ENCODE measurements at places on chromosomes 12 and 14.

DNA sequence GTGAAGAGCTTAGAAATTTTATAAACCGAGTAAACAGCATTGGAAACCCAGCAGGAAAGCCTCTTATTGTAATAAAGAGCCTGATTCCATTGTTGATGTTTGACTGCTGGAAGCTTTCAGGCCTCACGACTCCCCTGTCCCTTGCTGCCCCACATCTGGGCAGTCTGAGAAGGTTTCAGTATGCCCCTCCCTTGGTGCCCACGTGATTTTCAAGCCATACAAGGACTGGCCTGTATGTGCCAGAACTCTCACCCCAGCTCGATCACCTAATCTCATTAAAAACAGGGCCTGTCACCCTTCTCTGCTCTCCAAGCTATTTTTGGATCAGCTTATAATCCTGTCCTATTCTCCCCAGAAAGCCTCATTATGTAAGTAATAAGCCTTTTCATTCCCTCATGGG, 7.5 kb upstream of the PYROXD1 start:
- DNase-seq, result no peak

DNA sequence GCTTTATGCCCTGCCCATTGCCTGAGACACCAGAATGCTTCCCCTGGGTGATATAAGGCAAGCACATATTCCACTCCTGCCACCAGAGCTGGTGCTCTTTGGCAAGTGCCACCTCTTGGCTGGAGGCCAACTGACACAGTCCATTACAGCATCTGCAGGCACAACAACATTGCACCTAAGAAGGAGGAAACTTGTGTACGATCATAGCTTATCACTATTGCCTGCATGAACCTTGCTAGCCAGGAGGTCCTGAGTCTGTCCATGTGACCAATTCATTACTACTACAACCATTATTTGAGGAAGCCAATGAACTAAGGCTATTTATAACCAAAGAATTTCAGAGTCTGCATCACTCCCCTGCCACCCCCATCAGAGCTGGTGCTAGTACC, 119.8 kb upstream of the SCAF11 start:
- DNase-seq, result no peak

DNA sequence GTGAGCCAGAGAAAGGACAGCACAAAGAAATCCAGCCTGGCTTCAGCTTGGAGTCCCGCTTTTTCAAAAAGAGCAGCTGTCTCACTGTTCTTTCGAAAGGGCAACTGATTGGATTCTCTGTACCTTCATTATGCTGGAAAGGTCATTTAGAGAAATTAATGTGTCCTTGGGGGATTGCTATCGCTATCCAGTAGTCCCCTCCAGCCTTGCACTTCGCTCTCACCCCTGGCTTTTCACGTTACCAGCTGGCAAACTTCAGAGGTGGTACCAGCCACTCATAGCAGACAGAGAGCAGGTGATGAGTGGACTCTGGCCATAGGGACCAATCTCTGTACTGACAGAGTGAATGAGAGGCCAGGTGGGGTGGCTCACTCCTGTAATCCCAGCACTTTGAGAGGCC, 11.8 kb upstream of the NUAK1 start:
- DNase-seq, result no peak

- DNase-seq, result no peak
Measured at GRCh38 chr12:1595026-1595561, 713 bp upstream of the FBXL14 start.

GRCh38 chr12:55843431-55843830, 695 bp upstream of the MMP19 start:
- DNase-seq, result no peak

DNA sequence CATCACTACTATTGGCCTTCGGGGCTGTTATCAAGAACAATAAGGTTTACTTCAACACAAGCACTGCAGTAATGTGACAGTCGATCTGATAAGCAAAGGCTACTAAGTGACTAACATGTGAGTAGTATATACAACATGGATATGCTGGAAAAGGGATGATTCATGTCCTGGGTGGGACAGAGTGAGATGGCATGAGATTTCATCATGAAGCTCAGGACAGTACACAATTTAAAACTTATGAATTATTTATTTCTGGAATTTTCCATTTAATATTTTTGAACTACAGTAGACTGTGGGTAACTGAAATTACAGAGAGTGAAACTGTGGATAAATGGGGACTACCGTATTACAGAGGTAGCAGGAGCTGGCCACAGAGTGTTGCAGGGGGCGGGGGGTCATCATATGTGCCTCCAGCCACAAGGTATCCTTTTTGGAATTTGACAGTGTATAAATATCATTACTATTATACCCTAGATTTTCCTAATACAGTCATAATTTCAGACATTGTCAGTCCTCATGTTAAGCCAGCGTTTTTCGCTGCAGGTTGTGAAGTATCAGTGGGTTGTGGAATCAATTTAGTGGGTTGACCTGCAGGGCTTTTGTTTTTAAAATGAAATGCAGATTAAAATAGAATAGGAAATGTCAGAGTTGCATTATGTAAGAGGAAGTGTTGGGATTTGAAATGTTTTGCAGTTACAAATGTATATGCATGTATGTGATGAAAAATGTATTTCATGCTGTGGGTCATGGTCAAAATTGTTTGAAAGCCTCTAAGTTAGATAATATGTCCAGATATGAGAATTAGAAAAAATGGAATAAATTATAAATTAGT, 148.0 kb upstream of the NUDT4 start:
- no peak for DNase-seq

DNA sequence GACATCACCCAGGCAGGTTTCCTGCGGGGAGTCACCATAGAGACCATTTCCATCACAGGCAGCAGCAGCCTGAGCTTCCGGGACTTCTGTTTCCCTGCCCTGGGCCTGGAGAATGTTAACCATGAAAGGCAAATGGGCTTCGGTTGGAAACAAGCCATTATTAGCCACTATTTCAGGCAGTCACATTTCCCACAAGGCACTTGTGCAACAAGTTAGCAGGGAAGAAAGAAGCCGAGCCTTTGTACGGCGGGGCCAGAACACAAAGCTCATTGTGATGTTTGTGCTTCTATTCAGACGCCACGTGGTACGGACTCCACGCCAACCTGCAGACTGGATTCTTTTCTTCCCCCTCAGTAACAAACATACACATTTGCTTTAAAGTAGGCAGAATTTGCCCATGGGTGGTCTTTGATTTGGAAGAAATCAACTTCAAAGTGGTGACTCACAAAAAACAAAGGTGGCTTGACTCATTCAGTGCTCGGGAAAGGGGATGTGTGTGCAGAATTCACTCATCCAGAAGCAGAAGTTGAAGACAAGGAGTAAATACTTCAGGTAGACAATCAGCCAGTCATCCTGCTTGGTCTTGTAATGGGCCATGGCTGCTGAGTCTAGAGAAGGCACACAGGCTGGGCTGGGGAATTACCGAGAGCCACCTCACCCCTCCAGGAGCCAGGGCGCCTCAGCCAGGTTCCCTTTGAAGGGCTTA, 154.2 kb upstream of the PRMT8 start:
- no peak for DNase-seq

DNA sequence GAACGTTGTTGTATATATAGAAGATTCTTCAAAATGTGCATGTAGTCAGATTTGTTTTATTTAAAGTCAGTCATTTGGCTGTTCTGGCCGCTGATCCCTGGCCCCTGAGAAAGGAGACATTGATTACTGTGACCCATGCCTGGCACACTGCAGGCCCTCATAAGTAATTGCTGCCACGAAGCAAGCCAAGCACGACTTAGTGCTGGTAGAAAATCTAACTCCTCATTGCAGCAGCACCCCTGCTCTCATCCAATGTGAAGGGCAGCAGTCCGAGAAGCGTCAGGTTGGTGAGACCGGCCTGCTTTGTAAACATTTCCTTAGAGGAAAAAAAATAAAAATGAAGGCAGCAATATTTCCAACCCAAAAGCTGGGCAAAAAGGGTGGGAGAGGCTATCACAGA, 22.8 kb upstream of the TMTC2 start:
- DNase-seq, result no peak

GRCh38 chr14:76929927-76930326, 98.6 kb downstream of the IRF2BPL start:
- peak; percentile 45 for DNase-seq

All from activated naive CD8-positive, alpha-beta T cell treated with anti-CD3 and anti-CD28 coated beads, Interleukin-2, amount 50 U/mL, for 24 hours (primary cell).